H7 (cell line): ENCODE measurements at places on chromosomes 5 and 9. TPM values are rescaled to one million over a fixed set of nuclear protein-coding genes. Genes with fewer than 3 reads are reported as not detected.

CDX1 gene
- 0.62 TPM in 1 of 2 replicates, not detected in the other for total RNA-seq

DNA sequence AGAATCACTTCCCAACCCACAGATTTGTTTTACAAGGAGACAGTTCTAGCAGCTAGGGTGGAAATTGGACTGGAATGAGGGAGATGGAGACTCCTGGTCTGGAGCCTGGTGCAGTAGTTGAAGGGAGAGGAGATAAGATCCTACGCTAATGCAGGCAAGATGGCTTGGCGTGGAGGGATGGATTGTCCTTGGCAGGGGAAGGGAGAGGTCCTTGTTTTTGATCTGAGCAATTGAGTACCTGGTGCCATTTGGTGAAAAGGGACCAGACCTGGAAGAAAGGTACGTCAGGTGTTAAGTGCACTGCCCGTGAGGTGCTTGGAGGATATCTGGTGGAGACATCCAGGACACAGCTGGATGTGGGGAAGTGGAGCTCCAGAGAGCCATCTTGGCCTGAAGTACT lies 35.7 kb downstream of the ANGPTL2 start:
- no peak for DNase-seq

- no peak for DNase-seq
Observed at GRCh38 chr9:69379270-69379982, 54.4 kb downstream of the ENTREP1 start.

PRLR gene
- total RNA-seq: 1.5 and 2.0 TPM in 2 replicates

DNA sequence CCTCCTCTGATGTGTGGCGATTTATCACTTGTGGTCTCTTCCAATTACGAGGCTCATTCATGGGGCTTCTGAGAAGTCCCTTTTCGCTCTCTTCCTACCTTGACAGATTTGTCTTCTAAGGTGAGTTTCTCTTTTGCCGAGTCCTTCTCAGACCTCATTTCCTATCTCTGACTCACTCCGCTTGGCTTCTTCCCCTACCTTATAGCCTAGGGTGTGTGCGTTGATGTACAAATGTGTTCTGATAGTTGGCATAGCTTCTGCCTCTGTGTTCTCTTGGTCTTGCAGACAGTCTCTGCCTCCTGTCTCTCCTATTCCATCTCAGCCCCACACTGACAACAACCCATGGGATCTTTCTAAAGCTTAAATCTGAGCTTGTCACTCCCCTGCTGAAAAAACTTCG lies 56.9 kb upstream of the SHB start:
- DNase-seq: no peak

DNA sequence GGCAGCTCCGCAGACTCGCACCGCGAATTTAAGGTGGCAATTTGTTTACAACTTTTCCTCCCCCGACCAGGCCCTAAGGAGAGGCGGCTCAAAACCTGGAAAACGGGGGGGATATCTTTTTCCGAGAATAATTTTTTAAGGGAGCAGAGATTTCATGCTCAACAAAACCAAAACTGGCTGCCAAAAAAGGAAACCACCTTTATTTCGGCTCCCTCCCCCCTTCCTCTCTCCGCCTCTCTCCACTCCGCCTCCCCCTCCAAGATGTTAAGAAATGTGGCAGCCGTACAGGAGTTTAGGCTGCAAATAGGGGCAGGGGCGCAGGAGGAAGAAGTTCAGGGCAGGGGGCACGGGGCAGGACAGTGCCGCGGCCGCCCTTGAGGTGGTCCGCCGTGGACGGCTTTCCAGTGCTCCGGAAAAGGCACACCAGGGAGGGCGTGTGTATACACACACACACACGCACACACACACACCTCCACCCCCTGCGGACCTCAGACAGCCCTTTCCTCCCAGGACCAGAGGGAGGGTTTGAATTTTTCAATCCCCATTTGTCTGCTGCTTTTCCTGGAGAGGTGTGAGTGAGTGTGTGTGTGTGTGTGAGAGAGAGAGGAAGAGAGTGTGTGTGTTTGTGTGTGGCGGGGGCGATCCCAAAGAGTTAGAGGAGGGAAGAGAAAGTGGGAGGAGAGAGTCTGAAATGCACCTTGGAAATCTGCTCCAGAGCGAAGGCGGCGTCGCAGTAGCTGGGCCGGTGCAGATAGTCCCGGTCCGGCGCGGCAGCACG lies 9.1 kb downstream of the PTCH1 start:
- peak; percentile 72 for DNase-seq

WDR38 gene
- not detected in 2 replicates for total RNA-seq

DNA sequence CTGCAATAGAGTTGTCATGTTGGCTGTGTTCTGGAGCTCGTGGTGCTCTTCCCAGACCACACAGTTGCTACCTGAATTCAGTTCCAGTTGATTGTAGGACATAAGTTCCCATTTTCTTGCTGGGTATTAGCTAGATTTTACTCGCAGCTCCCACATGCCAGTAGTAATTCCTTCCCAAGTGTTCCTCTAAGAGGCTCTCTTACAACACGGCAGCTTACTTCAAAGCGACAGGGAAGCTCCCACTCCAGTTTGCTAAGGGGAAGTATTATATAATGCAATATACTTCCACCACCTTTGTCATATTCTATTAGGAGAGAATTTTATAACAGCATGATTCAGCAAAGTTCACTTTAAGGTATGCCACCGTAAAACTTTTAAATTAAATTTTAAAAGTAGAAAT lies 623.0 kb downstream of the SLCO4C1 start:
- no peak for DNase-seq

GRCh38 chr9:98724810-98725530 lies 16.2 kb upstream of the GABBR2 start:
- no peak for DNase-seq

DNA sequence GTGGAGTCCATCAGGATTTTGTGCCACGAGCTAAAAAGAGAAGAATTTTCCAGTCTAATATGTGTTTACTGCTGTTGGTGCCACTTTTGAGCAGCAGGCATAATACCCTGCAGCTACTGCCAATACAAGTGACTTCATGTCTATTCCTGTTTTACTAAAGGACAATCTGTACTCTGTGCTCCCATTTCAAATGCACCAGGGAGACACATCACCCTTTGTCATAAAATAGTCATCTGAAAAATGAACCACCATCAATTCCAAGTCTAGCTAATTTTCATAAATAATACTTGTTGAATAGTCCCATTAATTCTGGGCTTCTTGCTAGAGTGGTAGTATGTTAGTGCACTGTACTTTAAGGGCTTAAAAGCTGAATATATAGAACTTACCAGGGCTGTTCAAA lies 8.9 kb upstream of the PKD2L2 start:
- DNase-seq: no peak

DNA sequence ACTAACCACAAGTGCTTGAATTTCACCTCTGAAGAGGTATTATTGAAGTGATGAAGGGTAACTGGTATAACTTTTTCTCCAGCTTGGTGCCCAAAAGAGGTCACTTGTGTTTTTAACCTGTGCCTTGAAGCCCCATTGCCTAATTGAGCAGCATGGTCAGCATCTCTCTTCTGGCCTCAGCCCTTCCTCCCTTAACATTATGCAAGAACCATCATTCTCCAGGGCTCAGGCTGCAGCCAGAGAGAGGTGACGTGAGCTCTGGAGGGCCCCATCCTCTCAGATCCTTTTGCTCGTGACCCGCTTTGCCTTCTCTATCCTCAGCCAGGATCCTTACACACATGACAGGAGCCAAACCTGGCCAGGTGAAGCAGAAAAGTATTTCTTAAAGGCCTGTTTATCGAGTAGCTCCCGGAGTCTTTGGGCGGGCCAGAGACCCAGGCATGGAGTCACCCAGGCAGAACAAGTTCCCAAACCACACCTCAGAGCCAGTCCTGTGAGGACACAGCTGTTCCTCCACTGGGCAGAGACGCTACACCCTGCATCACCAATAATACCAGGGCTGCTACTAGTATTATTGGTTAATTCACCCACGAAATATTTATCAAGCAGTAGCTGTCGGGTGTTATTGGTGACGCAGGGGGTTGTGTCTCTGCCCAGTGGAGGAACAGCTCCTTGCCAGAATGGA lies 29.6 kb upstream of the BOD1 start:
- DNase-seq: no peak

DNA sequence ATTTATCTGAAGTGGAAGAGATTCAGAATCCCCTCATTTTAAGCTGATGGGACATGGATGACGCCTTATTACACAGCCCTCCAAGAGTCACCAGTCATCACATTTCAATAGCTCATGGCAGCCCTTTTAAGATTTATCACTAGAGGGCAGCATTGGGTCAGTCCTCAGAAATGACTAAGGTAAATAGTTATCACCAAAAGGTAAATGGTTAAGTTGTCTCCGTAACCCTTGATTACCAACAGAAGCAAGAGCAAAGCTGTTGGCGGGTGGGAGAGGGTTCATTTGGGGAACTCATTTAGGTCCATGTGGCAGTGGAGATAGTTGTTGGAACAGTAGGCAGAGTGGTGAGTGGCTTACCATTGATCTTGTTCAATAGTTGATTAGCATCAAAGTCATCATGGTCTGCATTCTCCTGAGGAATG lies 12.0 kb upstream of the C9 start:
- peak; percentile 27 for DNase-seq

ZNF622 gene
- 38.5 and 40.1 TPM in 2 replicates for total RNA-seq

GRCh38 chr9:37953775-37954437 lies 50.0 kb upstream of the SLC25A51 start:
- DNase-seq: no peak

DNA sequence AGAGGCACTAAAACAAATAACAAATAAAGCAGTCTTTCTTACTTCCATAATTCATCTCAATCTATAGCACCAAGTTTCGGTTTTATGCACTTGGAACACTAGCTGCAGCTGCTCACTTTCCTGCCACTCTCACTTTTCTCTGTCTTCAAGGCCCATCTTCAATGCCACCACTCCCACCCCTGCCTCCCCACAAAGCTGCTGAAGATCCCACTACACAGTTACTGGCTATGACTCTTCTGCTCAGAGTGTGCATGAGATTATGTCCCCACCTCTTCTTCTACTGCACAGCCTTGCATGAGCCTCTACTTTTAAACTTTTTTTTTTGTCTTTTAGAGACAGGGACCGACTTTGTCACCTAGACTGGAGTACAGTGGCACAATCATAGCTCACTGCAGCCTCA lies 77.4 kb downstream of the SAXO1 start:
- no peak for DNase-seq

DNA sequence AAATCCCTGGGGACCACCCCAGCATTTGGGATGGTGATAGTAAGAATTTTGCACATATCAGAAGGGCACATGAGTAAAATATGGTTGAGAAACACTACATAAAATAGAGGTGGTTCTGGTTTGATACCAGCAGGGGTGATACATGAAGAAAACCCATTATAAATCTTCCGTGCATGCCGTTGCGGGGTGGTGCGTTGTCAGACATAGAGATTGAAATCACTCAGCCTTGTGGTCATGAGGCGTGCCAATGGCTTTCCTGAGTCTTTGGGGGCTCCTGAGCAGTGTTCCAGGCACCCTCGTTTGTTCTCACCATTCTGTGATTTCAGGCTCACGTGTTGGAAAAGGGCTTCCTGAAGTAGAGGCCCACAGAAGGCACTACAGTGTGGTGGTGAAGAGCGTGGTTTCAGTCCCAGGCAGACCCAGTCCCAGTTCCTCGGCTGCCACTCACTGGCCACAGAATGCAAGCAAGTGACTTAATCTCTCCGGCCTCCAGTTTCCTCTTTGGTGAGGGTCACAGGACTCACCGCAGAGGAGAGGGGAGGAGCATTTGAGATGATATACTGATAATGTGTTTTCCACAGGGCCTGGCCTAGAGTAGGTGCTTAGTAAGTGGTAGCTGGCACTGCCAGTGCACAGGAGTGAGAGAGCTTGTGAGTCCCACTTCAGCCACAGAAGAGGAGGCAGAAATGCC lies 20.5 kb upstream of the GLRX start:
- DNase-seq: no peak

SSNA1 gene
- 109 and 143 TPM in 2 replicates for total RNA-seq

DNA sequence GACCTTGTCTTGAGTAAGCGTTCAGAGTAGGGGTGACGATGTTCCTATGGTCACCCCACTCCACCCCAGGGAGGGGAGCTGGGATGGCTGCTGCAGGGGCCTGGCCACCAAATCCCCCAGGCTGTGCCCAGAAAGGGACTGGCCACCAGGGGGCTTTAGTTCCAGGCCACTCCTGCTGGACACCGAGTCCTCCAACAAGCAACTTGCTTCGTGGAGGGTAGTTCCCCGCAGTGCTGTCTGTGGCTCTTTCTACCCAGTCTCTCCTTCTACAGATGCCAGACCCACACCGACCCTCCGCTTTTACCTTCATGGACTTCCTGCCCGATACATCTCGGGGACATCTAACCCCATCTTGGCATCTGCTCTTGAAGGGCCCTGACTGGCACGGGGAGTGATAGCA lies 35.7 kb upstream of the GABRP start:
- peak; percentile 75 for DNase-seq

DAB2 gene
- 2.7 and 3.7 TPM in 2 replicates for total RNA-seq

DNA sequence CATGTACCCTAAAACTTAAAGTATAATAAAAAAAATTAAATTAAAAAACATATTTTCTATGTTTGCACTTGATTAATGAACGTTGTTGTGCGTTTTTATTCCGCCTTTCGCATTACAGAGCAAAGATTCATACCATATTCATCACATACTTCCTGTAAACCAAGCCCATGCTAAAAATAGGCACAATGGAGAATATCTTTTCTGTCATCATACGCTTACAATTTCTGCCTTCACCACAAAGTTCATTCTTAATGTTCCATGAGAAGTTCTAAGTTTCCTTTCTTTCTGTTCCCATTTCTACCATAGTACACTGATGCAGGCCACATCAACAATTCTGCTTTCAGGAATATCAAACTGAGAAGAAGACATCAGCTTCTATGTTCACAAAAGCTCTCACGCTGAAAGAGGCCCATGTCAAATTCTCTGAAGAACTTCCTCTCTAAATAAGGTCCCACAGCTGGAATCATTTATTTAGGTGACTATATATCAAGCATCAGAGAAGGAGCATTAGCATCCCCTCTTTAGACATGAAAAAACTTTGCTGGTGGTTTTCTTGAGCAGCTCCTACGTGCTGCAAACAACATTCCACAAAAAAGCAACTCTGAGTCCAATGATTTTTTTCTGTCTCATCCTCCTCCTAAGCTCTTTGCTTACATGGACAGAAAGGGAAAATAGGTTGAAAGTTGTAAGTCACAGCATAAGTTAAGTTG lies 456.4 kb downstream of the CDH10 start:
- DNase-seq: no peak

LOX gene
- total RNA-seq: 0.44 and 0.45 TPM in 2 replicates

GRCh38 chr5:96329886-96330529 lies 103.0 kb downstream of the PCSK1 start:
- no peak for DNase-seq

GABRP gene
- 2.1 and 2.2 TPM in 2 replicates for total RNA-seq

RASEF gene
- 1.2 TPM in 2 replicates for total RNA-seq
